ENCODE measurements at places on chromosomes 5 and 9. TPM values are rescaled to one million over a fixed set of nuclear protein-coding genes. Genes with fewer than 3 reads are reported as not detected.

PCDHA9 gene
- polyA plus RNA-seq: not detected

LPAR1 gene
- polyA plus RNA-seq: not detected

GRCh38 chr9:133528001-133528875 lies 3.5 kb upstream of the MYMK start:
- H3K4me3 ChIP-seq: no peak overlapping the region
- no peaks in the 10 kb centered on the region for H3K36me3 ChIP-seq
- DNase-seq: no peak
- no peaks in the 10 kb centered on the region for H3K4me1 ChIP-seq
- no peaks in the 10 kb centered on the region for H3K27me3 ChIP-seq
- H3K27ac ChIP-seq: no peak overlapping the region

GRCh38 chr9:95499847-95500246 lies 16.9 kb downstream of the PTCH1 start:
- no peak overlapping the region for H3K27ac ChIP-seq
- no peaks in the 10 kb centered on the region for H3K27me3 ChIP-seq
- no peak overlapping the region for H3K4me3 ChIP-seq
- H3K36me3 ChIP-seq: no peaks in the 10 kb centered on the region
- no peak for DNase-seq
